ENCODE measurements at places on chromosomes 2 and 18.

GRCh38 chr2:20446917-20447436 is at the start of gene RHOB:
Gene RHOB (plus strand): TSS chr2:20447074. CDS start chr2:20447466, 392 bp downstream.
- DNase-seq, result peak; percentile 97

DNA sequence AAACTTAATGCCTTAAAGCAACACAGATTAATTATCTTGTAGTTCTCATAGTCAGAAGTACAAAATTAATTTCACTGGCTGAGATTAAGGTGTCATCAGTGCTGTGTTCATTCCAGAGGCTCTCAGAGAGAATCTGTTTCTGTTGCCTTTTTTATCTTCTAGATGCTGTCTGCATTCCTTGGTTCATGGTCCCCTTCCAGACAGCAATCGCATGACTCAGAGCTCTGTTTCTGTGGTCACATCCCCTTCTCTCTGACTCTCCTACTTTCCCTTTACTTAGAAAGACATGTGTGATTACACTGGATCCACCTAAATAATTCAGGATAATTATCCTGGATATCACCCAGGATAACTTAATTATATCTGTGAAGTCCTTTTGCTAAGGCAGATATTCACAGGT is 148.6 kb downstream of the MAIP1 start:
- DNase-seq, result peak; percentile 48

DNA sequence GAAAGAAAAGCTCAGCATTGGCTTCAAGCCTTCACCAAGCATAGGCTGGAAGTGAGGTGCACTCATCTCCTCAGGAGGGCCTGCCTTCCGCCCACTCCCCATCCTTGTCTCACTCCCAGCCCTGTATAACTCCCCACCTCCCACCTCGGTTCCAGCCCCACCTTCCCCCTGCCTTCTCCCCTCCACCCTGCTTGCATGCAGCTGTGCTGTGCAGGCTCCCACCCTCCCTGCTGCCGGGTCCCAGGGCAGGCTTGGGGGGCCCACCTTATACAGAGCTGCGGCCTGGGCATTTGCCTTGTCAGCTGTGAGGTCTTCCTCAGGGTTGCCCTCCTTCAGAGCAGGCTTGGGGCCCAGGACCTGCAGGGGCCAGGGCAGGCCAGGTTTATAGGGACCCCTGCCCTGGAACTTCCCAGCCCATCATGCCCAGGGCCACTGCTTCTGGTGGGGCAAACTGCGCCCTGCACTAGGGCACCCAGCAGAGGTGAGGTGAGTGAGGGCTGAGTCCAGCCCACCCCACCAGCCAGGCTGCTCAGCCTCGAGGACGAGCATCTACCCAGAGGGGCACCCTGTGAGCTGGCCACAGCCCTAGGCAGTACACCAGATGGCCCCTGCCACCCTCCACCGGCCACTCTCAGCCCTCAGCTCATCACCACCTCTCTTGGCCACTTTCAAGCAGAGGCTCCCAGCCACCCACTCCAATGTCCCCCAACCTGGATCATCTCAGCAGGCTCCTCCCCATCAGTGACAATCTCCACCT is 11.6 kb downstream of the CAPG start:
- DNase-seq, result no peak

DNA sequence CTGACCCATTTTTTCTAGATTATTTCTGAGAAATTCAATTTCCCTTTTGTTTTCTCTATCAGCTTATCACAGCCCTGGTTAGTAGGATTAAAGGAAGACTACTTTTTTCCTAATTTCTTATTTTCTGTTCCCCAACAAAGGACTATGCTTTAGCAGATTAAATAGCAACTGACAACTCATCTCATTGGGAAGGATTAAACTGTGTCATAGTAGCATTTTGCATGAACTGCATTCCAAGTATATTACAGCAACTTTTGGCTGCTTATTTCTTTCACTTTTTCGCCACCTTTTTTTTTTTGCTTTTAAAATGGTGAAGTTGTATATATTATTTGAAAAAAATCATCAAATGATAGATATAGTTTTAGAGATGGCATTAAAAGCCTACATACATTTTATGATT is 570.3 kb downstream of the FBXO15 start:
- peak; percentile 35 for DNase-seq

- peak; percentile 50 for DNase-seq
Observed at GRCh38 chr2:201942531-201942930, 91.1 kb upstream of the FZD7 start.

DNA sequence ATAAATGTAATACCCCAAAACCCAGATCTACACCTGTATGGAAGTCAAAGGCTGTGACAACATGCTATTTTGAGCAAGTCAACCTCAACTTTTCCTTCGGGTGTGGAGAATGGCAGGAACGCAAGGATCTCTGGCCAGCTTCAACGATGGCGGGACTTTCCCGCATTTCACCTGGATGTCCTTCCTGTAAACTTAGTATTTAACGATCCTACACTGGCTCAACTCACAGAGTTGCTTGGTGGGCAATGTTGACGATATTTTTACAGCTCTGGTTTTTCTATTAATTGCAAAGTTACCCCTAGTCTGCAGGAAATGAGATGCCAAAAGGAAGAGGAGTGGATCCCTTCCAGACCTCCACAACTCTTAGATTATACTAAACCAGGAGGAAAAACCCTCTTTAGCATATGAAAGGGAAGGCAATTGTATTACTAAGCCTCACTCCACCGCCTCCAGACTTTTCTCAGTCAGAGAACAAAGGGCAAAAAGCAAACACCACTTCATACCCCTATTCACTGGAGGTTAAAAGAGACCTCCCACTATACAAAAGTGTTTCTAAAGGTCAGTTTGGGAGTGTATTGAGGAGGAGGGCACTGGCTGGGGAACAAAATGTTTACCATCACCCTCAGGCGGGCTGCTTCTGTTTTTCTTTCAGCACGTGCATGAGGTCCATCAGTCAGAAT is 56.5 kb upstream of the ACVR1 start:
- no peak for DNase-seq

DNA sequence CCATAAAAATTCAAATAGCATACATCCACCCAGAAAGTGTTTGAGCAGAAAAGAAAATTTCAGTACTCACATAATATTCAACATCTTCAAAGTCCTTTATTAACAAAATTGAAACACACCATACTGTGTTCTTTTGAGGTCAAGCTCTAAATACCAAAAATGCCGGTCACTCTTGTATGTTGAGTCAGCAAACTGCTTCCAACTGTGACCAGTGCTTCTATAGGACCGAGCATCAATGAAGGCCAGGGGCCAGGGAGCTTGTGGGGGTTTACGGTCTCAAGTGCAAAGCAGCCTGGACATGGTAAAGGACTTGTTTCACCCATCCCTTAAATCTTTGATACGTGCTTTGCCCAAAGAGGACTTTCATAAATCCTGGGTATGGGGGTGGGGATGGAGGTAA is 112.7 kb upstream of the REV1 start:
- DNase-seq, result peak; percentile 90

GRCh38 chr2:57429831-57430230 is 616.8 kb upstream of the VRK2 start:
- DNase-seq, result no peak

- peak; percentile 29 for DNase-seq
Observed at GRCh38 chr18:40917056-40917455, 1038.0 kb upstream of the PIK3C3 start.

GRCh38 chr2:73907840-73908452 is 15.1 kb downstream of the ACTG2 start:
- DNase-seq, result peak; percentile 65

DNA sequence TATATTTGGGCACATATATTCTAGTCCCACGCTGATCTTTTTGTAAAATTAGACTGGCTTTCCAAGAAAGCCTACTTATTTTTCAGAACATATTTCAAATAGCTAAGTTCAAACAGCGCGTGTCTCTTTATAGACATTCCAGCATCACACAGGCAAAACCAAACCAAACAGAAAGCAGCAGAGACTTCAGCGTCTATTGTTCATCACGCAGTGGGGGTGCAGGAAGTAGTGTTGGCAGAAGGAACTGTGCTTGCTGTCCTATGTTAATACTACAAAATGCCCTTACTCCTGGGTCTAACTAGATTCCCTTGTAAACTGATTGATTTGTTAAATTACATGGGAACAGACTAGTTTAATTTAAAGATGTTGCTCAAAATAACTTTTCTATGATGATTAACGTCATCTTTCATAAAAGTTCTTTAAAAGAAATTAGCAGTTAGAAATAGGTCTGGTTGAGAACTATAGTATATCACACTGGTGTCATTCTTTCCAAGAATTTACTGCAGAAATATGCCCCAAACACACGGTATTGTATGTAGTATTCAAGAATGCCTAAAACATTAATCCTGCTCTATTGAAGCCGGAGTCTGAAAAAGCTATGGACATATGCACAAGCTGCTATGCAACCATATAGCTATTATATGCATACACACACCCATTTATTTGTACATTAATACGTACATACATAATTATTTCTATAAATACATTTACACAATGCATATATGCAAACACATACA is 436.3 kb downstream of the CBLN2 start:
- DNase-seq, result peak; percentile 4

- no peak for DNase-seq
Observed at GRCh38 chr18:77676910-77677309, 427.3 kb downstream of the GALR1 start.

DNA sequence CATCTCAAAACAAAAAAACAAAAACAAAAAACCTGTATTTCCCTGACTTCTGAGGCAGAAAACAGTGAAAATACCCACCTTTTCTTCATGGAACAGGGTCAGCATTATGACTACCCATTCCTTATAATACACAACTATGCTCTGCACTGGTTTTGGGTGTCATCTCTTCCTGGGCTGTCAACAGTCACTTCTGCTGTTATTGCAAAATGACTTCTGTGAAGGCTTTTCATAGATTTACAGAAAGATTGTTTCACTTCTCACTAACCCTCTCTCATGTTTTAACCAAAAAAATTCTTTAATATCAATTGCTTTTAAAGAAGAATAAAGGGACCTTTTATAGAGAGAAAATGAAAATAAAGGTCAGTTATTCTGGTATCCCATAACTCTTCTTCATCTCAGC is 26.5 kb upstream of the PIK3C3 start:
- no peak for DNase-seq

DNA sequence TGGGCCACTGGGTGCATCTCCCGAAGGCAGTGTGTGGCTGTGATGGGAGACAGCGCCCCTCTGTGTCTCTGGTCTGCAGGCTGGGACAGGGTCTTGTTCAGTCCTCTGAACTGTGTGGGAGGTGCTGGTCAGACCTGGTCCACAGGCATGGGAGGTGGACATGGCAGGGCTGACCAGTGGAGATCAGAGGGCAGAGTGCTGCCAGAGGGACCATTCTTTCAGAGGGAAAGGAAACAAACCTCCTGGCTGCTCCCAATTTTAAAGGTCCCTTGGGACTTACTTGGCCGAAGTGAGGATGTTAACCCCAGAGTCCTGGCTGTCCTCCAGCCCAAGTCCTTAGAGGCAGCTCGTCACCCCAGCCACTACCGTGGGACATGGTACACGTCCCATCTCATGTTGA is 4.0 kb downstream of the CAPN13 start:
- DNase-seq, result no peak

- DNase-seq, result no peak
Observed at GRCh38 chr2:74856004-74856578, 22.2 kb downstream of the HK2 start.

DNA sequence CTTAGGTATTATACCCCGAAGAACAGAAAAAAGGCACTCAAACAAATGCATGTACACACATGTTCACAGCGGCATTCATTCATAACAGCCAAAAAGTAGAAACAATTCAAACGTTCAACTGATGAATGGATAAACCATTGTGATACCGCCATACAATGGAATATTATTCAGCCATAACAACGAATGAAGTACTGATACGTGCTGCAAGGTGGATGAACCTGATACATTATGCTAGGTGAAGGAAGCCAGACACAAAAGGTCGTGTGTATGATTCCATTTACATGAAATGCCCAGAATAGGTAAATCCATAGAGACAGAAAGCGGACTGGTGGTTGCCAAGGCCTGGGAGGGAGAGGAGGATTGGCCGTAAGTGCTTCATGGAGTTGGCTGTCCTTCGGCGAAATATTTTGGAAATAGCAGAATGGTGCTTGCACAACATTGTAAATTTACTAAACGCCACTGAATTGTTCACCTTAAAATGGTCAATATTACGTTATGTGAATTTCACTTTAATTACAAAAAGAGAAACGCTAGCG is 750 bp upstream of the RMP24 start:
- DNase-seq, result no peak

- DNase-seq, result no peak
Observed at GRCh38 chr2:221961561-221961960, 337.2 kb downstream of the PAX3 start.

GRCh38 chr2:238854246-238854645 is 6.4 kb downstream of the TWIST2 start:
- no peak for DNase-seq

- DNase-seq, result peak; percentile 72
Observed at GRCh38 chr2:230757476-230757875, 44.8 kb downstream of the CAB39 start.

GRCh38 chr18:2337552-2338141 is 233.7 kb downstream of the METTL4 start:
- DNase-seq, result no peak

GRCh38 chr2:125086313-125087184 is 1061.5 kb downstream of the CNTNAP5 start:
- no peak for DNase-seq

- DNase-seq, result no peak
Observed at GRCh38 chr2:23207871-23208270, 177.1 kb upstream of the KLHL29 start.

- peak; percentile 70 for DNase-seq
Observed at GRCh38 chr2:158932131-158932645, 36.3 kb upstream of the TANC1 start.

GRCh38 chr2:97546711-97547110 is 43.0 kb downstream of the ANKRD36B start:
- DNase-seq, result no peak

GRCh38 chr2:25517701-25518100 is 155.7 kb downstream of the DTNB start:
- no peak for DNase-seq

- peak; percentile 86 for DNase-seq
Observed at GRCh38 chr2:1593371-1594122, 150.8 kb downstream of the PXDN start.

DNA sequence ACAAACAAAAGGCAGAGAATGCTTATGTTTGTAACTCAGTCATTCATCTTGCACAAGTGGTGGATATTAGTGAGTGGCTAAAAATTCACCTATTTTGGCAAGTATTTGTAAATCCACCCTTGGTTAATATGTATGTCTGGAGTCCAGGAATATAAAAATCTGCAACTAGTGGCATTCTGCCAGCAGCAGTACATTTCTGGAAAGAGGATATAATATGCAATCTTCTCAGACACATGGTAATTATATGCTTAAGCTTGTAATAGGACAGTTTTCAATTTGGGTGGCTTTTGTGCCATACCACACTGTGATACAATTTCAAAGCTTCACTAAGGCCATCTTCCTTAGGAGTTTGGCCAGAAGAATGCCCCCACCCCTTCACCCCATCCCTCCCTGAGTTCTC is 693.3 kb downstream of the MBD2 start:
- DNase-seq, result no peak

Measured in fibroblast of lung (primary cell).